Stimulated activated CD8-positive, alpha-beta memory T cell treated with anti-CD3 and anti-CD28 coated beads, Interleukin-12 subunit alpha, Interleukin-12 subunit beta, amount 100 ng/mL, for 1 hour (primary cell): ENCODE measurements at places on chromosomes 1 and 21.

GRCh38 chr1:15749399-15750291 is 7.3 kb downstream of the TMEM82 start:
- DNase-seq: no peak

DNA sequence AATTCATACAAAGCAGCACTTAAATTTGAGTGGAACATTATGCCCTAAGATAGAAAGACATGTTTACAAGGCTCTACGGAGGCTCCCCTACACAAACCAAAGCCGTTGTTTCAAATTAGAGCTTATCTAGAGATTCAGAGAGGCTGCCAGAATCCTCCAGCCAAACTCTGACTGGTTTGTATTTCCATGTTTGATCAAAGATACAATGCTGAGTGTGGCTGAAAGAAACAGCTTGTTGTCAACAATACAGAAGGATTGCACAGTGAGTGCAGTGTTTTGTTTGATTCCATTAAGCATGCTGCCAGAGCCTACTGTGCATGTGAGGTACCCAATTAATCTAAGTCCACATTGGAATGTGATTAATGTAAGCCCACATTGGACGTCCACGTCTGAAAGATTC is 402.7 kb downstream of the DISC1 start:
- DNase-seq: no peak

GRCh38 chr1:26280333-26281042 is 602 bp downstream of the SH3BGRL3 start:
- DNase-seq: no peak

DNA sequence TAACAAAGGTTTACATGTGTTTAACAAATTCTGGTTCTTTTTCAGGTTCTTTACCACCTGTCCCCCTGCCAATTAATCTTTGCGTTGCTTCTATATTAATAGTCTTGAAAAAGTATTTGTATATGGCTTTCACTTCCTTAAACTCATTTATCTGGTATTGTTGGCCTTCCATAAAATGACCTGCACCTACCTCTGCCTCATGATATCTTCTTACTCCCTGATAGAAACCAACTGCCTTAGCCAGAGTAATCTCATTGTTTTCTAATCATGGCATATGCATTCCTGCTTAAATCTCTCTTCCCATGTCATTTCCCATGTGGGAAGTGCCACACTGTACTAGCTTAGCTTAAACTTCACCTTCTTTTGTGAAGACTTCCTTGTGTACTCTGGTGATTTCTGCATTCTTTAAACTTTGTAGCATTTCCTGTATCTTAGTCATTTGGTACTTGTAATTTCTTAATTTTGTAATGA is 8.7 kb downstream of the SMG7 start:
- no peak for DNase-seq

DNA sequence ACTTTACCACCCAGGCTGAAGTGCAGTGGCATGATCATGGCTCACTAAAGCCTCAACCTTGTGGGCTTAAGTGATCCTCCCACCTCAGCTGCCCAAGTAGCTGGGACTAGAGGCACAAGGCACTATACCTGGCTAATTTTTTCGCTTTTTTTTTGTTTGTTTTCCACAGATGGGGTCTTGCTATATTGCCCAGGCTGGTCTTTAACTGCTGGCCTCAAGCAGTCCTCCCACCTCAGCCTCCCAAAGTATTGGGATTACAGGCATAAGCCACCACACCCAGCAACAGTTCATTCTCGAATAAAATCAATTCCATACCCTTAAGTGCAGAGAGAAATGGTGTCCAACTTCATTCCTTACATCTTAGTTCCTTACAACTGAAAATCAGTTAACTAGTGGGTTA is 24.8 kb downstream of the DCAF8 start:
- no peak for DNase-seq

- no peak for DNase-seq
Observed at GRCh38 chr1:241589521-241589920, 50.6 kb downstream of the CHML start.

DNA sequence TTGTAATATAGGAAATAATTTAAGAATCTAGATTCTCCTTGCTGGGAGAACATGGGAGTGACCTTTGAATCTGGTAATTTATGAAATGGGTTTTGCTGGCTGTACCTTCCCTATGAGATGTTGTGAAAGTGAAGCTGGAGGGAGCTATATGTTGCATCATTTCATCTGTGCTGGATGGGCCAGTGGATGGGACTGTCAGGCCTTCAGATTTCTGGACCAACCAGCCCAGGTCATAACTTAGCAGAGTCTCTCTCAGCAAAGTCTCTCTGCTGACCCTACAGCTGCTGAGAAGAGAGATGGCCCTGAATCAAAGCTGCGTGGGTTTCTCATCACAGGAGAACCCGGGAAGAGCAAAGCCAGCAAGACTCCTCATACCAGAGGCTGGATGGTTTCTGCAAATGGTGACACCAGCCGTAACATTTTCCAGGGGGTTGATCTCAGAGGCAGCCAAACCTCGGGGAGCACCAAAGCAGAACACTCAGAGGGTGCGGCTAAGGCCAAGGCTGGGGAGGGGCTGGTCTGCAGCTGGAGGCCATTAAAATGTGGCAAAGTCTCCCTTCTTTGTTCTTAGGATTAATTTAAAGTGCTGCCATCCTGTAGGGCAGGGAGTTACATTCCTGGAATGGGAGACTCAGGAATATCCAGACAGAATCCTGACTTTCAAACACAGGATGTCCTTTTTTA is 18.2 kb upstream of the PTGFRN start:
- DNase-seq: no peak

- DNase-seq: no peak
Observed at GRCh38 chr1:75345538-75346292, 211.5 kb downstream of the LHX8 start.
